CD4-positive, alpha-beta memory T cell (primary cell): ENCODE measurements at places on chromosomes 6 and 20.

GRCh38 chr6:148854096-148854495 lies 107.3 kb downstream of the UST start:
- no peak for DNase-seq

GRCh38 chr6:150666071-150666470 lies 66.4 kb downstream of the PLEKHG1 start:
- DNase-seq: no peak

GRCh38 chr6:104940893-104941728 lies 15.8 kb upstream of the LIN28B start:
- DNase-seq: no peak

GRCh38 chr6:28789553-28790083 lies 134.2 kb downstream of the TRIM27 start:
- DNase-seq: no peak
